Fibroblast of mammary gland (primary cell): ENCODE measurements at places on chromosomes 7 and 10.

GRCh38 chr7:3138997-3139396 lies 95.3 kb upstream of the CARD11 start:
- peak; percentile 37 for DNase-seq

GRCh38 chr7:138798836-138799235 lies 840 bp upstream of the ATP6V0A4 start:
- DNase-seq: no peak

- peak; percentile 68 for DNase-seq
Observed at GRCh38 chr10:89644967-89645741, at the start of gene PANK1. PANK1 (minus strand) TSS chr10:89645242; CDS start chr10:89644891, 351 bp downstream.

DNA sequence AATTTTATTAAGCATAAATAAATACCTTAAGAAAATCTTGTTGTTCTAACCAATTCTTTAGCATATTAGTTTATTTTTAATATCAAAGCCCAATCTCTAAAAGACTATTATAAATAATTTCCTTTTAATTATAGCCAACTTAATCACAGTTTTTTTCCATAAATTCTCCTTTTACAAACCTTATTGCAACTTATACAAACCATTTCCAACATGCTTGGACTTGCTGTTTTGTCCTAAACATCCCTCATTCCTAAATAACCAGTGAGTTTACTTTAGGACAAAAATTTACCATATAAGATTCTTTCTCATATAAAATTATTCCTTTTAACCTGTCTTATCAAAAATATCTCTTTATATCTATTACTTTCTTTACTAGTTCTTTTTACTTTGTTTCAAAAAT lies 25.2 kb upstream of the LSM8 start:
- DNase-seq: peak; percentile 21

- DNase-seq: peak; percentile 30
Observed at GRCh38 chr10:103276896-103277712, at the start of gene INA. INA (plus strand) TSS chr10:103277138; CDS start chr10:103277212, 74 bp downstream.
